ENCODE measurements at places on chromosomes 5 and 9. TPM values are rescaled to one million over a fixed set of nuclear protein-coding genes. Genes with fewer than 3 reads are reported as not detected.

- H3K27ac ChIP-seq = no peak overlapping the region
- H3K4me3 ChIP-seq = no peak overlapping the region
- H3K27me3 ChIP-seq = no peaks in the 10 kb centered on the region
- H3K36me3 ChIP-seq = no peaks in the 10 kb centered on the region
- no peaks in the 10 kb centered on the region for H3K4me1 ChIP-seq
These were observed 43.2 kb upstream of the ANKH start for GRCh38 chr5:14914623-14915260.

- H3K4me3 ChIP-seq = no peak overlapping the region
- DNase-seq = no peak
- no peaks in the 10 kb centered on the region for H3K4me1 ChIP-seq
- H3K27ac ChIP-seq = no peak overlapping the region
- H3K27me3 ChIP-seq = no peaks in the 10 kb centered on the region
These were observed 214.6 kb upstream of the POU5F2 start for GRCh38 chr5:93956006-93956405.

GRCh38 chr5:159588941-159589340 is 258.7 kb upstream of the IL12B start:
- H3K27me3 ChIP-seq = no peaks in the 10 kb centered on the region
- no peak overlapping the region for H3K27ac ChIP-seq
- no peaks in the 10 kb centered on the region for H3K36me3 ChIP-seq
- no peak overlapping the region for H3K4me3 ChIP-seq
- DNase-seq = no peak
- no peaks in the 10 kb centered on the region for H3K4me1 ChIP-seq

DNA sequence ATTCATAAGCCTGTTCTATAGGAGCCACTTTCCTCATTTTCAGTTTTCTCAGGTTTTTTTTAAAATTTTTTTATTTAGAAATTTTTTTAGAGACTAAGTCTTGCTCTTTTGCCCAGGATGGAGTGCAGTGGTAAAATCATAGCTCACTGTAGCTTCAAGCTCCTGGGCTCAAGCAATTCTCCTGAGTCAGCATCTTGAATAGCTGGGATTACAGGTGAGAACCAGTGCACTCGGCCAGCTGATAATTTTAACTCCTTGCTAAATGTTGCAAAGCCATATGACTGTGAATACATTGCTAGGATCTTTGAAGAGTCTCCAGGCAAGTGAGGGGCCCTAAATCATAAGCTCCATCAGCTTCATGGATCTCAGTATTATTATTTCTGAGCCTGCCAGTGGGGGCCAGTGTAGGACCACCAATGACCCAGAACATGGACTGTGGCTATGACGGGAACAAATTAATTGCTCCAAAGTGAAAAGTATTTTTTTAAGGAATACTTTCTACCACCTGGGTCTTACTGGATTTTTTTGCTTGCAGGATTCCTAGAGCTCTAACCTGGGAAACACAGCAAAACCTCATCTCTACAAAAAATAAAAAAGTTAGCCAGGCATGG is 5.7 kb upstream of the GAPVD1 start:
- peaks cover 2% of the 10 kb centered on the region for H3K4me1 ChIP-seq
- H3K36me3 ChIP-seq = no peaks in the 10 kb centered on the region
- H3K27me3 ChIP-seq = no peaks in the 10 kb centered on the region
- DNase-seq = no peak
- no peak overlapping the region for H3K27ac ChIP-seq

Gene SPATA6L
- total RNA-seq = 4.3 TPM

- H3K4me1 ChIP-seq = peaks cover 17% of the 10 kb centered on the region
- peak; percentile 68 for DNase-seq
- H3K4me3 ChIP-seq = no peak overlapping the region
- no peak overlapping the region for H3K27ac ChIP-seq
These were observed 46.3 kb upstream of the GGTA1 start for GRCh38 chr9:121545875-121546423.
